ENCODE measurements at places on chromosomes 11 and 22.
A peak's percentile ranks its signal among the peaks of the same experiment; 100 is the strongest.

GRCh38 chr11:46628961-46629360, 11.6 kb downstream of the ATG13 start:
- no peak for DNase-seq

DNA sequence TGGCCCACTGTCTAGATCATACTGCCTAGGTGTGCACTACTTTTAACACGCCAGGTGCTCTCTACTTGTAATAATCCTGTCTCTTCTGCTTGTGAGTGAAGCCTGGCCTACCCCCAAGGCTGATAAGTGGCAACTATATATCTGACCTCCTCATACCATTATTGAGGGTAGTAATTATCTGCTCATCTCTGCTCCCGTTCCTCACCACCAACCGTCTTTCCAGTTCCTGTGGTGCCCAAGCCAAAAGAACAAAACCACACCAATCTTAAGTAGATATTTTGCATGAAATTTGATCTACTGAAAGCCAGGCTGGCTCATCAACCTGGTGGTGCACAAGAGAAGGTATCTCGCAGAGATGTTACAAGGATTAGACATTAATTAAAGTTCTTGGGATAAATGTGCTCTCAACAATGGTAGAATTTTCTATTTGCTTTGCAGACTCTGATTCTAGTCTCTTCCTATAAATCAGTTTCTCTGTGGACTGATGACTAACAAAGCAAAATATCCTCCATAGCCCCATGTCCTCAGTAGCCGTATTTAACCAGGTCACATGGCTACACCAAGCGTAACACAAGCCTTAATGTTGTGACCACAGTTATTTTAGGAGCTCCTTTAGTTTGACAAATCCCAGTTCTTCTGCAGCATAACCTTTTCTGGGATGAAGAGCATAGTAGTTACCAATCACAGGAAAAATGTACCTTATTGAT, 267.2 kb downstream of the NTM start:
- no peak for DNase-seq

GRCh38 chr11:62130283-62131169, 6.7 kb downstream of the INCENP start:
- DNase-seq: no peak

GRCh38 chr11:23226331-23227077, 366.2 kb upstream of the CCDC179 start:
- no peak for DNase-seq

DNA sequence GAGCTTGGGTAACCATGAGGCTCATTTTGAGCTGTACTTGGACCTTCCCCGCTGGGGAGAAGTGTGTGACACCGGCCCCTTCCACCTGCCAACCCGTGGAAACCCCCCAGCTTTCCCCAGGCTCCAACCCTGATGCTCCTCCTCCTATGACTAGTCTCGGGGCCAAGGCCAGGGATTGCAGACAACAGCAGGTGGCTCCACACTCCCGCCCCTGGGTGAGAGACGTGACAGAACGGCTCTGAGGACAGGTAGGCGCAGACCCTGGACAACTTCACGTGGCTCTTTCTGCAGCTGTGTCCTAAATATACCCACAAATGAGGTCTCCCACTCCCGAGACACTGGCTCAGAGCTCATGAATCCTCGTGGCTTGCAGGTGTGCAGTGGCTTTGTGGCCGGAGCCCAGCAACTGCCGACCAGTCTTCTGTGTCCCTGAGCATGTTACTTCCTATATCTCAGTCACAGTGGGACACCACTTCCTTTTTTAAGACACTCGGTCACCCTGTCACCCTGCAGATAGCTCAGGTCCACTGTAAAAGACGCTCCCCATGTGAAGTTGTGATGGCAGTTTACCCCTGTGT, 55.2 kb downstream of the NECTIN1 start:
- peak; percentile 7 for DNase-seq

DNA sequence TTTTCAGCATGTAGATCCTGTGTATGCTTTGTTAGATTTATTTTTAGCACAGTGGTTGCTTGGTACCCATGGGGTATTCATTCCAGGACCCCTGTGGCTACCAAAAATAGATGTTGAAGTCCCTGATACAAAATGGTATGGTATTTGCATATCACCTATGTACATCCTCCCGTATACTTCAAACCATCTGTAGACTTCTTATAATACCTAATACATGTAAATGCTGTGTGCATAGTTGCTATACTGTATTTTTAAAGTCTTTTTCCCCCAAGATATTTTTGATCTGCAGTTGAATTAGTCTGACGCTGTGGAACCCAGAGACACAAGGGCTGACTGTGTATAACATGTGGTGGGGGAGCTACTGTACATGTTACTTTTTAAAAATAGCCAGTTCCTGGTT, 101.1 kb downstream of the ATXN10 start:
- DNase-seq: no peak

- DNase-seq: no peak
Observed at GRCh38 chr11:8263109-8263768, 439 bp downstream of the LMO1 start.

- no peak for DNase-seq
Observed at GRCh38 chr22:47802421-47802820, 1040.0 kb downstream of the TBC1D22A start.

GRCh38 chr11:133608496-133608895, 76.2 kb upstream of the OPCML start:
- DNase-seq: no peak

GRCh38 chr22:44026630-44027511, 2.8 kb downstream of the PARVB start:
- DNase-seq: peak; percentile 85

GRCh38 chr22:21026783-21027692, 5.3 kb downstream of the SLC7A4 start:
- no peak for DNase-seq

DNA sequence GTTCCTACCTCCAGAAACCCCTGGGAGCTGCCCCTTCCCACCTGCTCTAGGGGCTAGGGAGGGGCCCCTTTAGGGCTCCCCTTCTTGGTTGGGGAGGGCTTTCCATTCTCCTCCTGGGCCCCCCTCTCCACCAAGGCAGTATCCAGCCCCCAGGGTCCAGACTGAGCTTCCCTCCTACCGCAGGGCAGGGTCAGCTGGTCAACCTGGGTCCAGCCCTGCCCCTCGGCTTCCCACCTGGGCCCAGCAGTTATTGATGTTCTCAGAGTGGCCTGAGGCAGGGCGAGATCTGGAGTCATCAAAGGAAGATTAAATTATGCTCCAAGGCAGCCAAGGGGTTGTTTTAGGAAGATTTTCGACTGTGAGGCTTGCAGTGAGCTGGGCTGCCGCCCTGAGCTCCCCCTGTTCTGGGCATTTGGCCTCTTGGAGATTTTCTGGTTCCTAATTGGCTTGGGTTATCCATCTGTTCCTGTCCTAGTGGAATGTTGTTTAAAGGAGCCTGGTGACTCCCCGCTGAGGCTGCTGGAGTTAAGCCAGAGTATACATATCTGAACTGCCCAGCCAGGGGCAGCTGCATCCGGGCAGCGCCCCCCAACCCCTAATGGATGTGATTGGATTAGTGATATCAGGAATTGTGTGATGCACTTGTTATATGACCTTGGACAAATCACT, 1.8 kb upstream of the SLC22A8 start:
- no peak for DNase-seq

GRCh38 chr11:116357784-116358544, 414.8 kb downstream of the BUD13 start:
- DNase-seq: no peak

DNA sequence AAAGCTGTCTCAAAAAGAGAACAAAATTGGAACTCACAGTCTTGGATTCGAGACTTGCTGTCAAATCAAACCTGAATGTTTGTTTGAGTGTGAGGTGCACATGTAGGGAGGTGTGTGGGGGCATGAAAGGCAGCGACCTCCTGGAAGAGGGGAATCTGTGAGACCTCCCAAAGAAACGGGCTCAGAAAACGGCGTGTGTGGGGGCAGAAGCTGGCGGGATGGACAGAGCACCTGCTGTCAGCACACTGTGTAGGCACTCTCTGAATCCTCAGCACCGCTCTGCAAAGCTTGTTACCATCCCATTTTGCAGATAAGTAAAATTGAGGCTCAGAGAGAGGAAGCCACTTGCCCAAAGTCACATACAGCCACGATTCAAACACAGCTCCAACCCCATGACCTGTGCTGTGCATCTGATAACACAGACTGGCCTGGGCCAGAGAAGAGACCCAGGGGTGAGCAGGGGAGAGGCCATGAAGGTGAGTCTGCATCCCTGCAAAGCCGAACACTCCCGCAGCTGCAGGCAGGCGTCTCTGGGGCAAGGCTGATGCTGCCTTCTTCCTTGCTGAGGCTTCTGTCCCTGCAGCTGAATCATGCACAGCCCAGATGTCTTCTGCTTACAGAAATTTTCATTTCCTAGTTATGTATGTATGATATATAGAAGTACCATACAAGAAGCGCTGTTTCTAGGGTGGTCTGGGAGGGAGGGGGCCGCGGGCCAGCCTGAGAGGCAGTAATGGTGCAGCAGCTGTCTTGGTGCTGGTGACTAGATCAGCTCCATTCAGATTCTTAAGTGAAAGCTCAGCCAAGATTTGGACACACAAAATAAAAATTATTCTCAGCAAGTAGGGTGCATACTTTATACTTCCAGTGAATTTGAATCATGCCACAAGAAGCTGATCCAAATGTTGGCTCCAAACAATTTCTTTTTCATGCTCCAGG, 67.3 kb upstream of the SHISAL1 start:
- DNase-seq: no peak

DNA sequence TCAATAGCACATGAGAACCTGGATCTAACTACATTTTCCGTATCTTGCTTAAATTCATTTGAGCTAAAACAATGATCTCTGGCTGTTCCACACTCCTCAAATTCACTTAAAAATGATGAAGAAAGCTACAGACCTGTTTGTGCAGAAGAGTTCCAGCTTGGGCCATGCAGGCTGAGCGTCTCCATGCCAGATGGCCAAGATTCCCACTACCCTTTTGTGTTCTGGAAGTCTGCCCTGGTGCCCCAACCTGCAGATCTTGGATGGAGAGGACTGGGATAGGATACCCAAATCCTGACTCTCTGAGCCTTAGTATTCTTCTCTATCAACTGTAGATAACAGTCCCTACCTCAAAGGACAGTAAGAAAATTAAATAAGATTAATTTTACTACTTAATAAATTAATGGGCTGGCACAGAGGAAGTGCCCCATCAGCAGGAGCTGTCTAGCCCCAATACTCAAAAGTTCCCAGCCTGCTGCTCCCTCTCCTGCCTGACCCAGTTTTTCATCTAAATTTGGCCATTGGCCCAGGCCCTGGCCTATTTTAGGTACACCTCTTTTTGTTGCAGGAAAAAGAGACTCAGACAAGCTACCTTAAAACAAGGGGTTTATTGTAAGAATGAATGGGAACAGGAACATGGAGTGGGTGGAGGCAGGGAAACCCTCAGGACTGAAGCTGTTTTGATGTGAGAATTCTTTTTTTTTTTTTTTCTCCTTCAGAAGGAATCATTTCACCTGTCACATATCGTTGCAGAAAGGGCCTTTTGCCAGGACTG, 81.4 kb upstream of the GRK3 start:
- DNase-seq: no peak

- no peak for DNase-seq
Observed at GRCh38 chr11:46640036-46640788, 22.9 kb downstream of the ATG13 start.

GRCh38 chr11:112689851-112690250, 271.4 kb upstream of the NCAM1 start:
- DNase-seq: no peak

- DNase-seq: no peak
Observed at GRCh38 chr11:114925591-114925990, 247.3 kb downstream of the NXPE2 start.

GRCh38 chr11:117720061-117720511, 76.9 kb downstream of the DSCAML1 start:
- DNase-seq: no peak

- DNase-seq: no peak
Observed at GRCh38 chr11:74826901-74827300, 78.3 kb downstream of the RNF169 start.

DNA sequence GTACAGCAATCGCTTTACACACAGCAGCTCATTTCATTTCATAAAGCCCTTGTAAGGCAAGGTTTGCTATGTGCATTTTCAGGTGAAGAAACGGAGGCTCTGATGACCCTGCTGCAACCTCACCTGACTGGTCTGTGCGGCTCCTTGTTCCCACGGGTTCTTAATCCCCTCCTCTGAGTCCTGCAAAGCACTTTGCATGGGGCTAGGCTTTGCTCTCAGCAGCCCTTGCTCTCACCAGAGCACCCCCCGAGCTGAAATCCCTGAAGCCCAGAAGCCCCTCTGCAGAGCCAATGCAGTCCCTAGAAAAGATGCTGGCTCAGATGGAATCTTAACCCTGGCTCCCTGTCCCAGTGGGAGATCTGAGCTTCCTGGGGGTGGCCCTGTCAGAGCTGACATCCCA, 11.0 kb upstream of the APOL6 start:
- DNase-seq: no peak

DNA sequence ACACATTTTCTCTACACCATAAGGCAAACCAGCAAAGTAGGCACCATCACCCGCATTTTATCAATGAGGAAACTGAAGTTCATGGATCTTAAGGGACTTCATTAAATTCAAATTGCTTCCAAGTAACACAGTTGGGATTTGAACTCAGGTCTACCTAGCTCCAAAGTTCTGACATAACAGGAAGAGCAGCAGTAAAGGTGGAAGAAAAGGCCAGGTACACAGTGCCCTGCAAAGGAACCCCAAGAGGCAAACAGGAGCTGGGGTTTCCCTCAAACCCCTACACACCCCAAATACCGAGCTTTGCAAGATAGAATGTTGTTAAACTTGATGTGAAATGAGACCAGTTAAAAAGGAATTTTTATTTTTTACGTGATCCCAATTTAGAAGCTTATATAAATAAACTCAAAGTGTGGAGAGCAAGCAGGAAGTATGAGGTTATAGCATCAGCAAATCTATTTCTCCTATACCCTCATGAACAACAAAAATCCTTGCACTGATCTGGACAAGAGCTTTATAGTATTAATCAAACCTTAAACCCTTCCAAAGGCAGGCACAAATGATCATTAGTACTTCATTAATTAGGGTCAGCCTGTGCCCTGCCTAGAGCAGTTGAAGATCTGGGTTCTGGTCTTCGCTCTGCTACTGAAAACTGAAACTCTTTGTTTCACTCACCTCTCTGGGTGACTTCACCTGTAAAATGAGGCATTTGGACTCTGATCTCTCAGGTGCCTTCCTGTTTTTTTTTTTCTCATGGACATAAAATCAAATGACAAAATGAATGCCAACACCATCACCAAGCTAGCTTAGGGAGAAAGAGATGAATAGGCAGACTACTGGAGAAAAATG, 36.5 kb downstream of the SYTL2 start:
- no peak for DNase-seq

- no peak for DNase-seq
Observed at GRCh38 chr11:105033343-105033742, 1.6 kb downstream of the CASP1 start.

DNA sequence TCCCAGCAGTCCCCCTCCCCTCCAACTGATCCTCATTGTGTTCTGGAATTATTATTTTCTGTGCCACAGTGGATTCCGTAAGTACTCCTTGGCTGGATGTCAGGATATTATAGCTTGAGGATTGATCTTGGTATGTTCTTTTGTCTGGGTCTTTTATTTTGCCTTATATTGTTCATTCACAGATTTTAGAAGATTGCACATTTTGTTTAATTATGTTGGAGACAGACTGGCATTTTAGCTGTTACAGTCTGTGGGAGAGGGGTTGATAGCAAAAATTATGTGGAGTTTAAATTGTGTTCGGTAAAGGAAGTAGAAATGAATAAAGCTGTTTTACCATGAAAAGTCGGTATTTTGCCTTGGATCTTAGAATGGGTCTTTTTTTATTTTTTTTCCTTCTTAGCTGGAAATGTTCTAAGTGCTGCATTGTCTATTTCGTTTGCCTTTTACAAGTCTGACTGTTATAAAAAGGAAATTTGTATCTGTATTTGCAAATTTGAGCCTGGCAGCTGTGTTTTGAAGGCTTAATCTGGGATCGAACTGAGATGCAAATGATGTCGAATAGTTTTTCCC, 141.9 kb upstream of the TTC12 start:
- no peak for DNase-seq
